ENCODE measurements at places on chromosomes 12 and 14.
A peak's percentile ranks its signal among the peaks of the same experiment; 100 is the strongest.

DNA sequence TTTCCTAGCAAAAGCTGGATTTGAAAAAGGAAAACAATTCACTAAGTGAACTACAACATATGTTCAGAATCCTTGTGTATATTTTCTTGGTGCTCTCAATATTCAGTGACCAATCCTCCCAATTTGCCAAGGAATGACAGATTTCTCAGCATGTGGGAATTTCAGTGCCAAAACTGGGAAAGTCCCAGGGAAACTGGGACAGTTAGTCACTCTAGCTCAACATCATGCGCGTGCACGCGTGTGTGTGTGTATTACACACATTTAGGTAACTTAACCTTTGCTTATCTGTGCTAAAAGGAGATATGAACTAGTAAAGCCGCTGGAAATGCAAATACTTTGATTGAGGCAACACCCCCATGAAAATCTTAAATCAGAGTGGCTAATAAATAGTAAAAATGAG, 26.1 kb upstream of the SLC6A13 start:
- DNase-seq: peak; percentile 31

DNA sequence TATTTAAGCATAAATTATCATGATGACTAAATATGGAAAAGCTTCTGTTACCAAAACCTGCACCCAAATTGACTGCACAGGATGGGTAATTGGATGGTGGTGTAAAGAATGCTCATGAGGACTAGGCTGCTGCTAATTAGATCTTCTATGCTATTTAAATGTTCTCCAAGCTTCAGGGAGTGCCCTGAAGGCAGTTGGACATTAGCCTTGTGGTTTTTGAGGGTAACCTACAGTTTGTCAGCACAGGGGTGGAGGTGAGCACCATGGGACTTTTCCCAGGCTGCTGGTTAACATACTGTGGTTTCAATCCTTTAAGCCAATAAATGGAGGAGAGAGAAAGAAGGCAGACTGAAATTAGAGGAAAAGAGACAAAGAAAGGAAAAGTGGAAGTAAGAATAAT, 145.0 kb downstream of the WIF1 start:
- no peak for DNase-seq

DNA sequence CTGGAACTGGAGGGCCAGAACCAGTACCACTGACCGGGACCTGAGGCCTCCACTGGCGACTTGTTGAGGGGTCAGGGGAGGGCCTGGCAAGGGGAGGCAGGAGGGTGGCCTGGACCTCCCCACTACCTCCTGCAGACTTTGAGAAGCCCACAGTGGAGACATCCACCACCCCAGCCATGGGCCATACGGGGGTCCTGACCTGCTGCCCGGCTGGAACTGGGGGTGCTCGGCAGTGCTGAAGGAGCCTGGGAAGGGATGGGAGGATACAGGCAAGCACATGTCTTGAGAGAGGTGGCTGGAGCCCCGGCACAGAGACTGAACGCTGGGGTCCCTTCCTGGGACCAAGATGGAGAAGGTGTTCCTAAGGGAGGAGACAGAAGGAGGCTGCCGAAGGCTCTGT, 14.3 kb downstream of the NGB start:
- no peak for DNase-seq

- no peak for DNase-seq
Observed at GRCh38 chr12:1184402-1184801, 193.4 kb downstream of the ERC1 start.

DNA sequence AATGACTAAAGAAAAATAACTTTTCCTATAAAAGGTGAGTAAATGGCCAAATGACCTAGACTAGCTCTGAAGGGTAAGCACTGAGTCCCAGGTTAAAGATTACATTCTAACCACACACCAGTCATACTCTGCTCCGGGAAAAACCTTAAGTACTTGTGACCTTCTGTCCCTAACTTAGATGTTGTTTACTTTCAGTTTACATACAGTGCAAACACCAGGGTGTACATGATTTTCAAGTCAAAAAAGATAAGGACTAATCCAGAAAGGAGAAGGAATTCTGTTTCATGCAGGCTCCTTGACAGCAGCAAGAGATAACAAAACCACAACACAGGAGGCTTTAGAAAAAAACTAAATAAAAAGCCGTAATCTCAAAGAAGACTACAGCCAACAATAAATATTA, 174.2 kb downstream of the PPM1H start:
- peak; percentile 75 for DNase-seq

DNA sequence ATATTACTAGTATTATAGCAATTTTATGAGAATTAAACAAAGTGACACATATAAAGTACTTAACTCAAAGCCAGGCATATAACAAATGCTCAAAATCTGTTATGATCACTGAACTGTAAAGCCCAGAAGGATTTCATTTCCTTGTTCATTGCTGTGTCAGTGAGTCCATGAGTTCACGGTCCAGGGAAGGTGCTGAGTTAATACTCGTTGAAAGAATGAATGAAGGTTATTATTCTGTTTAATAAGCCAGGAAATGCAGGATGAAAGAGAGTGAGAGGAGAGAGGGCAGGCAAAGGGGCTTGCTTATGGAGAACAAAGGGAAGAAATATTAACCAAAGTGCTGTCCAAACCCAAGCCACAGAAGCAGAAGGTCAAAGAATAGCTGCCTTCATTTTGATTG, 40.2 kb upstream of the NT5DC3 start:
- DNase-seq: peak; percentile 30

- no peak for DNase-seq
Observed at GRCh38 chr14:90608281-90608680, 207.9 kb downstream of the TTC7B start.

DNA sequence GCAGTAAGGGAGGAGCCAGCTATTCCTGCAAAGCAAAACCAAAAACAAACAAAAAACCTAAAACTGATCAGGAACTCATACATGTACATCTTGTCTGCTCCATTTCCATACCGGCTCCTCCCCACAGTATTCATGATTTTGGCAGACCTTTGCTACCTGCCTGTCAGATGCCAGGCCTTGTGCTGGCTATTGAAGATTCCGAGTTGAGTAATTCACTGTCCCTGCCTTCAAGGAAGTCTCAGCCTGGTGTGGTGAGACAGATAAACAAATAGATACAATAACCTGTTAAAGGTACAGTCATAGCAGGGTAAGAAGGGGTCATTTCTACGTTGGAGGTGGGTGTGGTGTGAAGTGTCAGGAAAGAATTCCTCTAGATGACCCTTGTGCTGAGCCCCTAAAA, 42.7 kb downstream of the SUSD6 start:
- DNase-seq: no peak

- no peak for DNase-seq
Observed at GRCh38 chr14:91303091-91303923, 58.8 kb upstream of the GPR68 start.

DNA sequence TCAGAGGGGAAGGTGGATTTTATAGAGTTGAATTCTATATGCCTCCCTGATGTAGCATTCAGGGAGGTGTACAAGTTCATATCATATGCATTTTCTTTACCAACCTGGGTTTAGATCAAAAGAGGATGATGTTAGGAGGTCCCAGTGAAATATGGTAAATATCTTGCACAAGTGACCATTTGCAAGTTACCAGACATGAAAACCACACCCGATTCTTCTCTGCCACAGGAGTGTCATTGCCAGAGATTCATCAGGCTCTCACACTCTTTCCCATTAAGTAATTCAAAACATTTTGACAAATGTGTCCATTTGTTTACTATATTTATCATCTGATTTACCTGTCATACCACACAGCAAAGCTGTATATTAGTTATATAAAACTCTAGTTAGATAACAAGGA, 44.0 kb downstream of the VCPKMT start:
- no peak for DNase-seq

GRCh38 chr14:68249661-68250451, 430.3 kb downstream of the RAD51B start:
- DNase-seq: no peak

DNA sequence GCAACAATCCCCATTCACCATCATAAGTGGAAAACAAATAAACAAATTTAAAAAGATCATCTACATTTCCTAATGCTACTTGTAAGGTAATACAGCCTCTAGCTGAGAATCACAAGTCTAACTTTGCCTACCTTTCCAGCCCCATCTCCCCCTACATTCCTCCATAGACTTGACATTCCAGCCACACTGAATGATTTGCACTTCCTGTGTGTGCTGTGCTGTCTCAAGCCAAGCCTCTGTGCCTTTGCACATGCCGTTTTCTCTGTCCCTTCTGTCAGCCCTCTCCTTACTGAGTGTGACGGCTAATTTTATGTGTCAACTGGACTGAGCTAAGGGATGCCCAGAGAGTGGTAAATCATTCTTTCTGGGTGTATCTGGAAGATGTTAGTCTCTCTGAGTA, 82.4 kb upstream of the MBIP start:
- DNase-seq: no peak

DNA sequence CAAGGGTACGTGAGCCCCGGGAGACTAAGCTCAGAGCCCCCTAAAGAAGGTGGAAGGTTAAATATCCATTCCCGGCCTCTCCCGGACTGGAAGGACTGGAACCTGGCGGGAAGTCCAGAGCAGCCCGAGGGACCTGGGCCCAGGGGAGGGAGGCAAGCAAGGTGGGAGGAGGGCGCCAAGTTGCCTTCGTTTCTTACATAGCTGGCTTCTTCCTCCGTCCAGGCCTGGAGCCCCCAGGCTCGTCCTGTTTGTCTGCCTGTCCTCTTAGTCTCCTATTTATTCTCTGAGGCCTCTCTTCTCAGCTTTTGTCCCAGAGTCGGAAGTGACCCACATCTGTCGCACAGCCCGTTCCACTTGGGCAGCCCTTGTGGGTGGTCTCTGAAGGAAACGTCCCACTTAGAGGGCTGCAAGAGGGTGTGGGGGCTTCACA, 745 bp downstream of the PCK2 start:
- no peak for DNase-seq

- DNase-seq: no peak
Observed at GRCh38 chr12:115235880-115236279, 551.9 kb upstream of the TBX3 start.

DNA sequence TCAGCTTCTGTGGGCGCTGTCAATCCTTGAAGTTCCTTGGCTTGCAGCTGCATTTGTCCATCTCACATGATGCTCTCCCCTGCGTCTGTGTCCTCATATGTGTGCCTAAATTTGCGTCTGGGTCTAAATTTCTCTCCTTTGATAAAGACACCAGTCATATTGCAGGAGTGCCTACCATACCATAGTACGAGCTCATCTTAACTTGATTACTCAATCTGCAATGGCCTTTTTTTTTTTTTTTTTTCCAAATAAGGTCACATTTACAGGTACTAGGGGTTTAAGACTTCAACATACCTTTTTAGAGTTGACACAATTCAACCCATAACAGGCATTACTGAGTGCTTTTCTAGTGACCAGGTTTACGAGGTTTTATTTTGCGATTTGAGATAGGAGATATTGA, 233.3 kb upstream of the TBX3 start:
- no peak for DNase-seq

DNA sequence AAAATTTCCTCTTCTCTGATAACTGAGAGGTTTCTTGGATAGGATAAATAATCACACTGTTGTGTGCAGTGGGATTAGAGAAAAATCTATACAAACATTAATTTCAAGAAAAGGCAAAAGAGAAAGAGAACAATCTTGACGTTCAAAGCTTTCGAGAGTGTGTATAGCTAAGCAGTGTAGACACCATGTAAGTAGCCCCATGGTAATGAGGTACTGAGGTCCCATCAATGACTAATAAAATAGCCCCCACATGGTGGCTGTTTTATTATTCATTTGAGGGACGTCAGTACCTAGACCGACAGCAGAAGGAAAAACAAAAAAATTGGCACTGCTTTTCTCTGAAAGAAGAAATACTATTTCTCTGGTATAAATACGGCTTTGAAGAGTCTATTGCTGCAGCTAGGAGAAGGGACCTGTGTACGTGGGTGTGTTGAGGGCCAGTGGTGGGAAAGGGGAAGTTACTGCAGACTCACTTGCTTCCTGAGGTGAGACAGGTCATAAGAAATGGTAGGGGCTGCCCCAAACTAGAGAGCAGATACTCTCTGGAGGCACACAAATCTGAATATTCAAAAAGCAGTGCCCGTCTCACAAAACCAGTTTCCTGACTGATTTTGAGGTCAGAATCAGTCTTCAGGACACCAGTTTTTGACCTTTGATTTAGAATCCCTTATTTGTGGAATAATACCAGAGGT, 339.8 kb downstream of the EMP1 start:
- DNase-seq: no peak

DNA sequence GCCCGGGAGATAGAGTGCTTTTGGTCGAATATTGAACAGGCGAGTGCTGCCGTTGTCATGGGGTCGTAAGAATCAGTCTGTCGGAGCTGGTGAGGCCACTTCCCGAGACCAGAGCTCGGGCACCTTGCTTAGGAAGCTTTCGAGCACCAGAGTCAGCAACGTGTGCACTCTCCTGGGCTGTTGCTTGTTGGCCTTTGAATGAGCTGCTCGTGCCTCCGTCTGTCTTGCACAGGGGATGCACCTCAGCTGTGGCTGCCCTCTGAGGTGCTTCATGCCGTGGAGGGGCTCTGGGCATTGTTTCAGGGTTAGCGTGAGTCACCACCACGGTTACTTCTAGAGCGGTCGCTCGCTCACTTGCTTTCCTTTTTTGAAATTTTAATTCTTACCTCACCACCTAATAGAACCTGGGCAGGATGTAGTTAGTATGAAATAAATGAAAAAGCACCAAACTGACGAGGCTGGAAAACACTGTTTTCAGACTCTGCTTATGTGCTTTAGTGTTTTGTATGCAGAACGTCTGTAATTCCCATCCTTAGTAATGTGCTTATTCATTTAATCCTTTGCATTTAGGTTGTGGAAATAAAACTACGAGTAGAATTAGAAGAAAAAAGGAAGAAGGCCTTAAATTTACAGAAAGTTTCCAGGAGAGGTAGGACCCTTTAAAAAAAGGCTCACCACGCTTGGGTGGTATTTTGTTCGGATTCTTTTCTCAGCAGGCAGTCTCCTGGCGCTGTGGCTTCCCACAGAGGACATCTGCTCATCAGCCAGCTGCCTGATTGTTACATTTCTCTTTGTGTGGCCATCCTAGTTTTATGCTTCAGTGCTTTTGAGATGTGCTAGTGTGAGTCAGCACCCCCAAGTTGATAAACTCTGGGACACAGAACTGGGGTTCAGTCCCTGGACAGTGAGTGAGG, 40.6 kb downstream of the EP400 start:
- DNase-seq: peak; percentile 81

DNA sequence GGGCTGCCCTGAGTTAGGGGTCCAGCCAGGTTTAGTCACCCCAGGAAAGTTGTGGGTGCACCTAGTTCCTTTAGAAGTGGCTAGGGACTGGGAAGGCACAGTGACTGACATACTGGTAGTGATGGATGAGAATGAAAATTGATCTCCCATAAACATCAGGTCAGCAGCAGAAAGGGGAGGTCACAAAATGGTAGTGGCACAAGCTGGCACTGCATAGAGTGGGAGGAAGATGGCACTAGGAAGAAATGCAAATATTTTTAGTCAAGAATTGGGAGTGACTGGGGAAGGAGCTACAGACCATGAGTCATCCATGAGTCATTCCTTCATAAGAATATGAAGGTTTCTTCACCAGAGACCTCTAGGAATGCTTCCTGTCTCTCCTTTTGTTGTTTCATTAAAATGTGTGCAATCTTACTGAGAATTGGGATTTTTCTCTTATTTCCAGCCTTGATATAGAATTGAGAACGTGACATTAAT, 198.3 kb upstream of the AMIGO2 start:
- peak; percentile 95 for DNase-seq

- DNase-seq: no peak
Observed at GRCh38 chr12:101591781-101592180, 3.0 kb upstream of the MYBPC1 start.

GRCh38 chr14:96582995-96583394, 80.8 kb downstream of the PAPOLA start:
- DNase-seq: no peak

Data from RCC 7860 (cell line).